ENCODE measurements at places on chromosomes 5 and 9.

DNA sequence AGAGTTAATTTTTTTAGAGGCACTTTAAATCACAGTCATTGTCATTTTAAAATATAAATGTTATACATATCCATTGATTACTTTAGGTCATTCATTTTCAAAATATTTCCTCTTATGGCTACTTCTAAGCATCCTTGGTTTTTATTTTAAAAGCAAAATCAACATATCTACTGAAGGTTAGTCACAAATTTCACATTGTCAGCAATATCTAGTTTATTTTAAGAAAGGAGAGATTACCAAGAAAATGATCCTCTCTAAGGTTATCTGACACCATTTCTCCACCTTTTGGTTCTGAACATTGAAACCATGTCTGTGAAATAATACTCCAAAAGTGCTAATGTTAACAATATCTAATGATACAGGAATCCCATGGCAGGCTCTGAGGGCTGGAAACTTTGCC, 24.5 kb downstream of the SEMA6A start:
- DNase-seq: no peak

DNA sequence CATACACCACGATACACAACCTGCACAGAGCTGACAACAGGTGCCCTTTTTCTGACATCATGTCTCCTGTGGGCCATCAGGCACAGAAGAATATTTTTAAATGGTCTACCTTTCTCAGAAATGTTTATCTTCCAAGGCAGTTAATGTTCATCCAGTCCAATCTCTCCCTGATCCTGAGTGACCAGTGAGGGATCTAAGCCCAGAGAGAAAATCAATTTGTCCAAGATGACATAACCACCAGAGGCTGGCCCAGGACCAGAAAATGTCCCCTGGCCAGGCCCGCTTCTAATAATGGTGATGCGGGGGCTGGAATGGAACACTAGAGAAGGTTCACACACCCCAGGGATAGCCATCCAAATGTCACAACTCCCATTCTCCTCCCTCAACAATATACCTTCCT, 357.9 kb upstream of the KIF2A start:
- DNase-seq: no peak

GRCh38 chr5:119174578-119175163, 103.8 kb downstream of the DMXL1 start:
- no peak for DNase-seq

DNA sequence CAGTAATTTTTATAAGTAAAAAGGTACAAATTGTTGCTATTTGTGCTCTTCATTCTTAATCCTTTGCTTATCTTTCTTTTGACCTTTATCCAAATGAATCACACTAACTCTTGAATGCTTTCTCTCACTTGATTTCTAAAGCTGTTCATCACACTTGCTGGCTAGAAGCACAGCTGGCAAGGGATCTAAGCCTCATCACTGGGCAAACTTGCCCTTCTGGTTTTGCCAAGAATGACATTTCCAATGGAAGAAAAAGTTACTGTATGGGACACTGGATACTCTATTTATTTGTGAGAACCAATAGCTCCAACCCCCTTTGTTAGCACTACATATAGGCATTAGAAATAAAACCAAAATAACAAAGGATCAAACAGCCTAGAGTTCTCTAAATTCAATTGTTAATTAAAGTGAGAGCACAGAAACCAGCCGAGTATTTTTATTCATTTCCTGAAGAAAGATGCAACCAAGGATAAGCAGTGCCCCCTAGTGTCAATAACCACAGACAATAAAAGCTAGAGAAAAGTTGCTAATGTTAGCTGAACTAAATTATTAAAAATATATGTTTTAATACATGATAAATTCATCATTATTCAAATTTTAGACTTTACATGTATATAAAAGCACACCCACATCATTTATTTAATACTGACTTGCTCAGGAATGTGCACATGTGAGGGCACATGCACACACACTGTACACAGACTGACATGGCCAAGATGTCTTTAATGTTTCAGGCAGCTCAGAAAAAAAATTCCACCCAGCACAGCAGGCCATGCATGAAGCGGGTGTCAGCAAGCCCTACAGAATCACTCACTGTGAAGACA, 59.8 kb upstream of the POU5F2 start:
- peak; percentile 11 for DNase-seq

DNA sequence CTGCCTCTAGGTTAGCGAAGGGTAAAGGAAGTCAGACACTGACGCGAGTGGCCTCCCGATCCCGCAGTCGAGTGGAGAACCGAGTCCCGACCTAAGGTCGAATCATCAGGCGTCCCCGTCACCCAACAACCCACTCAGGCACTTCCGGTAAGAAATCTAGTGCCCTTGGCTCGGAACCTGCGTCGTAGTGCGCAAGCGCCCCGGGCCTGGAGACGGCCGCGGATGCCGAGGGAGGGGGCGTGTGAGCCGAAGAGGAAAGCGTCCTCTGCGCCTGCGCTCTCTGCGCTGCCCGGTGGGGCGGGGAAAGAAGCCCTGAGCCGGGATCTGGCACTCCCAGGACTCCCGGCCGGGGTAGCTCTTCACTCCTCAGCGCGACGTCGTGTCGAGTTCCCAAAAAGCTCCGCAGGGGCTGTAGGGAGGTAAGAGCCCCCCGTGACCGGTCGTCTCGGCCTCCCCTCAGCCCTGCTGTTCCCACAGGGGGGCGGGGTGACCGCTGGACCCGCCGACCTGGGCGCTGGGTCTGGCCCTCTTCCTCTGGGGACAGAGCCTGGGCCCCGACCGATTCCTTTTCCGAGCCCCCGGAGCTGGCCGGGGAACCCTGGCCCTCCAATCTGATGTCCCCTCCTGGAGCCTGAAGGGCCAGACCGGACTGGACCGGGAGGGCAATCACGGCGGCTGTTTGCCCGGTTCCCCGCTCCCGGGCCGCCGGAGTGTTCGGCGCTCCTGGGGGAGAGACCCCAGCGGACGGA, at the start of gene ZFYVE16:
TSS of gene ZFYVE16 (plus strand) at position 330 of the 749 bp plus-strand sequence. CDS start 26,084 bp downstream, outside the sequence.
- peak; percentile 95 for DNase-seq

DNA sequence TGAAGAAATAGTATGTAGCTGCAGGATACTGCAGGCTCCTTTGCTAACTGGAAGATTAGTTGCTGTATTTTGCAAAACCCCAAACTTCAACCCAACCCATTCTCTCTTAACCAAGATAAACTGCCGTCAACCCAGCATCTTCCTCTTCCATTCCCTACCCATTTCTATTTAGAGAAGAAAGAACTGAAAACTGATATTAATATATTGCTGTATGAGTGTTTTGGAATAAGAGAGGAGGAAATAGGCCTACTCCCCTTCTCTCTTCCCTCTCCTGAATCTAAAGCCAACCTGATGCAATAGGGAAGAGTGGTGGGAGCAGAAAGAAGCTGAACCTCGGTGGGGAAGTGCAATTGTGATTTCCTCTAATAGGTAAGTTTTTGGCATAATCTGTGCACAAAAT, 83.7 kb downstream of the TMEM215 start:
- no peak for DNase-seq

GRCh38 chr5:107127878-107128277, 542.9 kb downstream of the EFNA5 start:
- DNase-seq: no peak

DNA sequence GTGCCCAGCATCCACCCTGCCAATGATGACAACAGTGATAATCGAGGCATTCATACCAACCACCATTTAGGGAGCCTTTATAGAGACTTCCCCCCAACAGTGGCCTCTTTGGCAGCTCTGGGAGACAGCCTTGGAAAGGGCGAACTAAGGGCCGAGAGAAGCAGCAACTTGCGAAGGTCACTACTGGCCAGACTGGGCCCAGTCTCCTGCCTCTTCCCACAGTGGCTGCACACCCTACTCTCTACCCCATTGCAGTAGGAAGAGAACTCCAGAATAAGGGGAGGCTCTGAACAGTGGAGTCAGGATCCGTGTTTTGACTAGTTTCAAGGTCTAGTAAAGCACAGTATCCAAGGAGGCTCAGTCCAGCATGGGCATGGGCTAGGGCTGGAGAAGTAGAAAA, 5.3 kb downstream of the LHX6 start:
- DNase-seq: no peak

DNA sequence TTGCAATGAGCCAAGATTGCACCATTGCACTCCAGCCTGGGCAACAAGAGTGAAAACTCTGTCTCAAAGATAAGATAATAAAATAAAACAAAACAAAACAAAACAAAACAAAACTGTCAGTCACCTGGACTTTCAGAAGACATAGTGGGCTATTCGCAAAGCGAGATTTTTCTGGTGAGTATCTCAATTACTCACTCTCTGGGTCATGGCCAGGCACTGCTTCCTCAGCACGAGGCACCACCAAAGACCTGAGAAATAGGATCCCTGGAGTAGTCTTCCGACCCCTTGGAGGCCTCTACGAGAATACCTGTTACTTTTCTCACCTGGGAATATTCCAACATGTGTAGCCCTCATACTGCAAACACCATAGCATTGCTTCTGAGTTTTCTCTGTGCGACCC, 201.7 kb upstream of the ZNF618 start:
- DNase-seq: no peak

- DNase-seq: no peak
These were observed 38.4 kb downstream of the SLC12A7 start for GRCh38 chr5:1073239-1074102.

DNA sequence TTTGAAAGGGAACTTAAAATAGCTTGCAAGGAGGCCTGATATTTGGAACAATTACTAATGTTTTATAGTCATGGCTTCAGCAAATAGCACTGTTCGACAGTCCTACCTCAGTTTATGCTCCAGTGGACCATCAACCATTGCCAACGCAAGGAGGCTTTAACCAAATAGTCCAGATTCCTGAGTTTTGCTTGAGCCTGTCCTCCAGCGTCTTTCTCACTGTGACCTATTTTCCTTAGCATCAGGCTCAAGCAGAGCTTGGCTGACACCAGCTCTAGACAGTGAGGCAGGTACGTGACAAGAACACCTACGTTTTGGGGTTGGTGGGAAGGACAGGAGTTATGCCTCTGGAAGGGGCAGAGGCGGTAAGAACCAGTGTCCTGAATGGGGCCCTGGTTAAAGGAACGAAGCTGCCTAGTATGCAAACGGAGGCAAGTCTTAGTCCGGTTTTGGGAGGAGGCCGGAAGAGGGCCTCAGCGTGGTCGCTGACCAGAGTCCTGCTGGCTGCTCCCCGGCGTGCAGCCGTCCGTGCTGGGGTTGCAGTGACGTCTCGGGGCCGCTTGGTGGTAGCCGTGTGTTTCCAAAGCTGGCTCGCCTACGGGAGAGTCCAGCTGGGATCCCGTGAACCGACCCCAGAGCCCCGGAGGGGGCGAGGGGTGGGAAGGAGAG, 998 bp upstream of the FGF18 start:
- peak; percentile 26 for DNase-seq

- no peak for DNase-seq
These were observed 44.3 kb upstream of the BICD2 start for GRCh38 chr9:92808726-92809451.

- DNase-seq: no peak
These were observed 10.2 kb downstream of the SLC9A3 start for GRCh38 chr5:514101-514485.

DNA sequence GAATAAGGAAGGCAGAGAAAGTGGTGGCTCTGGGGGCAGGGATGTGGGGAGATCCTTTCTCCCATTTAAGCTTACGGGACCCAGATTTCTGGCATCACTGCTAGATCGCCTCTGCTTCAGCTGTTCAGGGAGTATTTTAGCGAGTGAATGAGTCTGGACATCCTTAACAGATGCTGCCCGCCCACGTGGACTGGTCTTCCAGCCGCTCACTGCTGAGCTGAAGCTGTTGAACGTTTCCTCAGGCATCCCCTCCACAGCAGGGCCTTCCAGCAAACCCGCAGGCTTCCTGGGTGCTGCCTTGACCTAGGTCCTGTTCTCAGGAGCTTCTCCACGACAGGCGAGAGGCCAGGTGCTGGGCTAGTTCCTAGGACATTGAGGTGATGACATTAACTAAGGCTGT, 144.4 kb upstream of the EFNA5 start:
- no peak for DNase-seq

- no peak for DNase-seq
These were observed 5.9 kb downstream of the DMRTA1 start for GRCh38 chr9:22452415-22453010.

- no peak for DNase-seq
These were observed 103.4 kb downstream of the PIP5K1B start for GRCh38 chr9:68808338-68808890.

- no peak for DNase-seq
These were observed 93.4 kb downstream of the STRBP start for GRCh38 chr9:123174887-123175518.

GRCh38 chr9:84955971-84956370, 286.4 kb downstream of the NTRK2 start:
- no peak for DNase-seq

DNA sequence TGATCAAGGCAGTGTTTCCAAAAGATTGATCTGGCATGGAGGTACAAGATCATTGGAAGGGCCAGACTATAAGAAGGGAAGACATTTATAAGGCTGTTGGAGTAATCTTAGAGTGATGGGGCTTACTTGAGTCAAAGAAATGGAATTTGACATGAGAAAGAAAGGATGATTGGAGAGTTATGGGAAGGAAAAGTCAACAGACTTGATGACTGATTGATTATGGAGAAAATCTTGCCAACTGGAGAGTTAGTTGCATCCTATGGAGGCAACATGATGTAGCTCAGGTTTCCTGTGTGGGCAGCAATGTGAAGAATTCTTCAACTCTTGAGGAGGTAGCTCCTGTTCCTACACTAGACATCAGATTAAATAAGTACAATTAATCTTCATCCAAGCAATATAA, 10.9 kb upstream of the MAST4 start:
- no peak for DNase-seq

GRCh38 chr5:151093476-151093889, 12.6 kb upstream of the TNIP1 start:
- no peak for DNase-seq

GRCh38 chr9:35605351-35606137, 482 bp downstream of the TESK1 start:
- DNase-seq: no peak

- no peak for DNase-seq
These were observed 113.9 kb upstream of the ADAMTSL1 start for GRCh38 chr9:18360005-18360404.

Measured in activated T-cell treated with anti-CD3 and anti-CD28 coated beads for 4 hours (primary cell).